Stimulated activated CD8-positive, alpha-beta memory T cell treated with anti-CD3 and anti-CD28 coated beads, Interleukin-4, amount 100 ng/mL, for 4 hours (primary cell): ENCODE measurements at places on chromosomes 6 and 20.

GRCh38 chr6:91352878-91353277 lies 766.0 kb upstream of the MAP3K7 start:
- DNase-seq, result no peak

GRCh38 chr20:34403908-34404307 lies 40.8 kb downstream of the ITCH start:
- DNase-seq, result no peak

DNA sequence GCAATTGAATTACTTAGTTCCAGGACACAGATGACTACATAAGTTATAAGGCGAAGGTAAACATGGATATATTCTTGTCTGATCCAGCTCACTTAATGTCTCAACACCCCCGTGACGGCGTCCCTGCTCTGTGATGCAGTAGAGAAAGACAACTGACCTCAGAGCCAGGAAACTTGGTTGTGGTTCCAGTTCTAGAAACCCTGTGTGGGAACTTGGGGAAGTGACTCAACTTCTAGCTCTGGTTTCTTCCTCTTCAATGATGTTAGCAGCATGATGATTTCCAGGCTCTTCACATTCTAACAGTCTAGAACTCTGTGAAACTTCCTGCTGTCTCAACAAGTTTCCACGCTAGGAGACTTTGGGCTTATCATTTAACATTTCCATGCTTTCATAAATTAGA lies 18.4 kb downstream of the LAMA4 start:
- DNase-seq, result no peak

DNA sequence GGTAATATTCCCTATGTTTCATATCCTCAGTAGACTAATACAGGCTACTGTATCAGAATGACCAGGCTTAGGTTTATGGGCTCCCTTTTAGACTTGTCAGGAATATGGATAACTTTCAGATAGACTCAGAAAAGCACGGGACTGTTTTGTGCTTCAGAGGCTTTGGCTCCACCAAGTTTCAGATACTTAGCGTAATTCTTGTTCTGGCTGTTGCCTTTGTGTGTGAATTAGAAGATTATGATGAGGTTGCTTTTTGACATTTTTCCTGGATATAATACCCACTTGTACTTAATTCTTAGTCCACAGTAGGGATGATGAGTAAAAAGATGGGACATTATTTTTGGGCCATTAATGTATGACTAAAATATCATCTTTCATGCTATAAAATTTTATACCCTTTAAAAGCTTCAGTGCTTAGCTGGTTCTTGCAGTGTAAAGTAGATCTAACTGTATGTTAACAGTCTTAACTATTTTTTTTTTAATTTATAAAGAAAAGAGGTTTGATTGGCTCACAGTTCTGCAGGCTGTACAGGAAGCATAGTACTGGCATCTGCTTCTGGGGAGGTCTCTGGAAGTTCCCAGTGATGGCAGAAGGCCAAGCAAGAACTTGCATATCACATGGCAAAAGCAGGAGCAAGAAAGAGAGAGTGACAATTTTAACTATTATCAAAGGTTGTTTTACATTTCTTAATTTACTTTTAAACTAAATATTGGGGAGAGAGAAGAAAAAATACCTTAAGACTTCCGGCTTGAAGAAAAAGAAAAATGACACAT lies 120.7 kb downstream of the ZFAND3 start:
- DNase-seq, result no peak

- DNase-seq, result no peak
Measured at GRCh38 chr6:138535728-138536455, 36.6 kb upstream of the NHSL1 start.

- DNase-seq, result no peak
Measured at GRCh38 chr20:56513161-56514150, 11.1 kb upstream of the FAM209A start.

DNA sequence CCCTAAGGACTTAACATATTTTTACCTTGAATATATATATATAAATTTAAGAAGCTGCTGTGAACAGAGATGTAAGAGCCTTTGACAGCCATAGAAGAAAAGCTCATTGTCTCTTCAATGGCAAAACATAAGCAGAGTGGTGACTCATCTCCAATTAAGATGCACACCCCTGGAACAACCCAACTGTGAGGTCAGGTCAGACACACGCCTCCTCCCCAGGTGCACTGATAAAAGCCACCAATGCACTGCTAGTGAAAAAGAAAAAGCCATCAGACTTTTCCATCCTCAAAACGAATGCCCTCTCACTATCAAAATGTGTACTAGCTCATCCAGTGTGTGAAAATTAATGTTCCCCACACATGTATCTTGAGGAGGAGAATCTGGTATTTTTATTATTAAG lies 100.1 kb downstream of the SMLR1 start:
- no peak for DNase-seq

- no peak for DNase-seq
Measured at GRCh38 chr20:58558486-58559367, 43.5 kb upstream of the APCDD1L start.

GRCh38 chr6:12890171-12890790 lies 173.7 kb downstream of the PHACTR1 start:
- no peak for DNase-seq

GRCh38 chr6:53825532-53826321 lies 30.9 kb downstream of the LRRC1 start:
- DNase-seq, result no peak

DNA sequence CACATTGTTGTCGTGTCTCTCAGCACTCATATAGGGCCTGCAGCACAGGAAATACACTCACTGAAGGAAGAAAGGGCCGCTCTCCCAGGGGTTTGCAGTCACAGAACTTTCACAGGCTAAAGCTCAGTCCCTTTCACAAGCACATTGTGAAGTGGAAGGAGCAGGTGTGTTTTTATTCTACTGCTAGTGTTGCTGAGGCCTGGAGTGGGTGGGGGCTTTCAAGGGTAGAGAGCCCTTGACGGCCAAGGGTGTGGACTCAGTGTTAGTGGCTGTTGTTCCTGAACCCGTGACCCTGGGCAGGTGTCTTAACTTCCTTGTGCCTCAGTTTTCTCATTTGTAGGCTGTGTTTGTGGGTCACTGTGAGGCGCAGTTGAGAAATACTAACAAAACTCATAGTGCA lies 66.2 kb upstream of the SLC22A1 start:
- no peak for DNase-seq

DNA sequence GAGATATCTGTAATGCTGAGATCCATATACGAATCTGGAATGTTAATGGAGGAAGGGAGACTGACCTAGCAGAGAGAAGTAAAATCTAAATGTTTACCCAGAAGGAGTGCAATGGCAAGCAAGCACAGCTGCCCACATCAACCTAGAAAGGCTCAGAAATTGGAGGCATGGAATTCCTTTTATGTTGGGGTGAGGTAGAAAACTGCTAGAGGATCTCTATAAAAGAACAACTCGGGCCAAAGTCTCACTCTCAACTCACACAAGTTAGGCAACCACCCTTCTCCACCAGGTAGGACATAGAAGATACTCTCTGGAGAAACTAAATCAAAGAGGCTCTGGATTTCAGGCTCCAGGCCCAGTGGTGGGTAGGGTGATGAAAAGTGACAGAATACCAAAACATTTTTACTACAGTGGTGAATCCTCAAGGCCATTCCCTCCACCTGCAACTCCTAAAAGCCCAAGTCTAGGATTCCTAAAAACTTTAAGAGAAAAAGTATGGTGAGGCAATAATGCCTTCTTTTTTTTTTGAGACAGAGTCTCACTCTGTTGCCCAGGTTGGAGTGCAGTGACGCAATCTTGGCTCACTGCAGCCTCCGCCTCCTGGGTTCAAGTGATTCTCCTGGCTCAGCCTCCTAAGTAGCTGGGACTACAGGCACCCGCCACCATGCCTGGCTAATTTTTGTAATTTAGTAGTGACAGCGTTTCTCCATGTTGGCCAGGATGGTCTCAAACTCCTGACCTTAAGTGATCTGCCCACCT lies 9.5 kb upstream of the ADGRG6 start:
- DNase-seq, result no peak

DNA sequence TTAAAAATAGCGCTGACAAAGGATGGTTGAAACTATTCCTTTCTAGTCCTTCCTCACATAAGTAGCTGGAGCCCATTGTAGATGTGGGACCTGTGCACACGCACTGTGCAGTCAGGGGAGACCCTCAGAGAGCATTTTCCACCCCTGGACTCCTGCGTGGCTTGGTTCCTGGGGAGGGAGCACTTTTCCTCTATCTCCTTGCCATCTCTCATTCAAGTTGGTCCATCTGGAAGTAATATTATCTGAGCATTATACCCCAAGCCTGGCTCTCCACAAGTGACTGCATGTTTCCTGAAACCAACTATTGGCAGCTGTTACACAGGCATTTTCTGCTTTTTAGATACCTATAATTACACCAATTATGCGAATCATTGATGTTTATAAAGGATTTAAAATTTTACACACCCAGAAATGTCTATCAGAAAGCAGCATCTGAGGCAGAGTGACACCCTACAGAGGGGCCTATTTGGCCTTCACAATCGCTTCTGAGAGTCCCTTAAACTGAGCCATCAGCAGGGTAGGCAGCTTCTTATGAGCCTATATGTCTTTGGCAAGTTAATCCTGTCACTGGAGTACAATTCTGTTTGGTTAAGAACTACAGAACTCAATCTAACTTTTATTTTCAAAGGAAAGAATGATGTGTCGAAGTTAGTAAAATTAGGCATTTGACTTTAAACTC lies 18.7 kb downstream of the SOX4 start:
- DNase-seq, result no peak

DNA sequence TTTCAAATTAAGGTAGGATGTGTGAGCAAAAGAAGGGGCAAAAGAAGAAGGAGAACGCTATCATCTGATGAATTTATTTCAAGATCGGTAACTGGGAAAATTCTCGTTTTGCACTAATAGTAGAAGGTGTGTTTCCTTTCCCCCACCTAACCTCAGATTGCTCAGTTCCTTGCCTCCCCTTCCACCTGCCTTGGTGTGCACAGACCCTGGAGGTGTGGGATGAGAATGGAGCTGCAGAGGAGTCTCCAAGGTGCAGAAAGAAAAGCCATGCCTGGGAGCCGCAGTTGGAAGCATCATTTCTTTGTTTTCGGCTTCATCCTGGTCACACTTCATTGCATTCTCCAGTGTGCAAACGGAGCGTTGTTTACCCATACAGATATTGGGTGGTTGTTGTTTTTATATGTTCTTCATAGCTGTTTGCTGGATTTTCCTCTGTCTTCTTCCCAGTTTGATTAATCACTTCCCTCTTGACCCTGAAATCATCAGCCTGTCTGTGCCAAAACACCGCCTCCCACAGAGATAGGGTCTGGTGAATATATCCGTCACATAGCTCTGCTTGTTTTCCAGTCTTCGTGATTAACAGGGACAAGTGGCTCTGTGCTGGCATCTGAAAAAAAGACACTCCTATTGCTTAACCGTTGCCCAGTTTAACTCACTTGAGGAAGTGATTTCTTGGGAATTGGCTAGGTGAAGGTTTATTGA lies 40.2 kb upstream of the NEDD9 start:
- no peak for DNase-seq

GRCh38 chr20:12687476-12687875 lies 321.3 kb upstream of the SPTLC3 start:
- DNase-seq, result no peak

DNA sequence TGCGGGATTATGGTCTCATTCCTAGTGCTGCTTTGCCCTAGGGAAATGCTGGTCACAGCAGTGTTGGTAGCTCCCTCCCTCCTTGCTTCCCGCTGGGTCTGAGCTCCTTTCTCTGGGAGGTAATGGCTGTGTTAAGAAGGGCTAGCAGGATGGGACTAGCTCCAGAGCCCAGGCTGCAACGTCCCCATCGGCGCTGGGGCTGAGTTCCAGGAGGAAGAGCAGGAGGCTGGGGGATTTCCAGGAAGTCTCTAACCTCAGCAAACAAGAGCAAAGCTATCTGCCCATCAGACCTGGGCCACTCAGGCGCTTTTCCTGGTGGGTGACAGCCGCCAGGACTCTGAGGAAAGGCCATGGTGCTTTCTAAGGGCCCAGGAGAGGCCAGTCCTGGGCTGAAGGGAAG lies 174.2 kb downstream of the DLL1 start:
- DNase-seq, result no peak

GRCh38 chr6:14210077-14210476 lies 92.5 kb downstream of the CD83 start:
- DNase-seq, result no peak

GRCh38 chr20:61560361-61560853 lies 308.3 kb downstream of the CDH4 start:
- DNase-seq, result no peak

- DNase-seq, result no peak
Measured at GRCh38 chr20:51122931-51123658, 100.2 kb upstream of the KCNG1 start.

DNA sequence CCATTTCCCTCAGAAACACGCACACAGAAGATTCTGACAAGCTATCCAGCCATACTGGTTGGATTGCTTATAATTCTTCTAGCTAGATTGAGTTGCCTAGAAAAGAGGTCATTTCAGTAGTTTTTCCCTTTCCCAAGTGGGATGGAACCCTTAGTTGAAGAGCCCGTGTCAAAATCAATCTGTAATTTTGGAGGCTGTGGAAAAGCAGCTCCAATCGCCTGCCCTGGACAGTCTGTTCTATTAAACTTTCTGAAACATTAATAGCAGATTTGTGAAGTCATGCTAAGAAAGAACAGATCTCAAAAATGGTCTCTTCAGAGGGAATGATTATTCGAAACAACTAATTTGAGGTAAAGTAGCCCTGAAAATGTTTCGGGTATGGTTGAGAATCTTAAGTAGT lies 29.3 kb downstream of the TMEM200A start:
- no peak for DNase-seq

GRCh38 chr6:3310703-3311102 lies 52.0 kb downstream of the PSMG4 start:
- DNase-seq, result no peak

- no peak for DNase-seq
Measured at GRCh38 chr6:151073146-151073545, 166.6 kb upstream of the AKAP12 start.

GRCh38 chr20:18032977-18033892 lies 24.5 kb downstream of the OVOL2 start:
- DNase-seq, result no peak

DNA sequence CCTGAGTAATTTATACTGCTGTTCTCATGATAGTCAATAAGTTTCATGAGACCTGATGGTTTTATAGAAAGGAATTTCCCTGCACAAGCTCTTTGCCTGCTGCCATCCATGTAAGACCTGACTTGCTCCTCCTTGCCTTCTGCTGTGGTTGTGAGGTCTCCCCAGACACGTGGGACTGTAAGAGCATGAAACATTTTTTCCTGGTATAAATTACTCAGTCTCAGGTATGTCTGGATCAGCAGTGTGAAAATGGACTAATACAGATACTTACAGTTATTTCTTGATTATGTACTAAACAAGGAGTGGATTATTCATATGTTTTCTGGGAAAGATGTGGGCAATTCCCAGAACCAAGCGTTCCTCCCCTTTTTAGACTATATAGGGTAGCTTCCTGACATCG lies 1.9 kb upstream of the TRIM38 start:
- no peak for DNase-seq

- no peak for DNase-seq
Measured at GRCh38 chr6:105669232-105669631, 266.4 kb upstream of the PREP start.

GRCh38 chr6:99602520-99603420 lies 3.9 kb upstream of the PRDM13 start:
- no peak for DNase-seq
